ENCODE measurements at places on chromosomes 1 and 21.
A peak's percentile ranks its signal among the peaks of the same experiment; 100 is the strongest.

- DNase-seq = no peak
Measured at GRCh38 chr1:100578201-100578600, 40.3 kb downstream of the GPR88 start.

DNA sequence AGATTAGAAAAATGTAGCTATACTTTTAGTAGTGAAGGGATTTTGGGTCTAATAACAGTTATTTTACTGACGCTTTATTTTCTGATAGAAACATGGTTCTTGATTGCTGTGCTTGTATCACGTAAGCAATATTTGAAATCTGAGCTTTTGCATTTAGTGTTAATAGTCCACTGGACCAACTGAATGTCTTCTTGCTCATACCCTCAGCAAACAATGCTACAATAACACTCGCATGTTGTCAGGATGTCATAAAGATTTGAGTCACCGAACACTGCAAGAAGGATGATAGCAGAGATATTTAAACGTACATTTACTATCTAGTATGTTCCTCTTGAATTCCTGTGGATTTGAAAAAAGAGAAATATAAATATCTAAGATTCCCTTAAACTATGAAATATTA lies 7.5 kb downstream of the DYRK1A start:
- DNase-seq = no peak

DNA sequence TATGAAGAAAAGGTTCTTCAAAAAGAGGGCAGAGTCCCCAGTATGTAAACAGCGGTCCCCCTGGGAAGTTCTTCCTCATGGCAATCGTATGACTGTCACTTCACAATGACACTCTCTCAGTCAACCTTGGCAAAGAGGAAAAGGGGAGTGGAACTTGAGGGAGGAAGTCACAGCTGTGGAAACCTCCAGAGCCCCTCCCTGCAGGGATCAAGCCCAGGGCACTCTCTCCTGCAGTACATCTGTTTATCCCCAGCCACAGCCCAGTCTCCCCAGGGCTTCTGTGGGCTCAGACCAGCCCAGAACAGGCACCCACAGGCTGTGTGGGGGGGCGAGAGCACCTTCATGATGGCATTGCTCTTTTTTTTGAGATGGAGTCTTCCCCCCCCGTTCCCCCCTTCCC lies 2.0 kb downstream of the ATP13A2 start:
- DNase-seq = no peak

GRCh38 chr1:37732111-37732780 lies 32.7 kb downstream of the EPHA10 start:
- no peak for DNase-seq

- DNase-seq = no peak
Measured at GRCh38 chr1:5686925-5687706, 305.1 kb downstream of the NPHP4 start.

- DNase-seq = no peak
Measured at GRCh38 chr21:20031807-20032206, 966.4 kb upstream of the NCAM2 start.

DNA sequence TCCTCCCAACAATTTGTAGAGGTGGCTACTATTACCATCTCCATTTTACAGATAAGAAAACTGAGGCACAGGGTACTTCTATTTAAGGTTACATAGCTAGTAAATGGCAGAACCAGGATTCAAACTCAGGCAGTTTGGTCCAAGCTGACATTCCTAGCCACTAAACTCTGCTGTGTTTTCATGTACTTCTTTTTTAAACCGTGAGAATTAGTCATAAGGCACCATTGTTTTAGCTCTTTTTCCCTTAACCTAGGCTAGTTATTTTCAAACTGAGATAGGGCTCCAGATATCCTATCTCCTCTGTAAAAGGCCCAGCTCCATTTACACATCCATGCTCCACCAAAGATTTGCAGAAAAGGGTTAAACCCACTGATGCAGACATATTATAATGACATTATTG lies 92.9 kb downstream of the PTPN14 start:
- no peak for DNase-seq

DNA sequence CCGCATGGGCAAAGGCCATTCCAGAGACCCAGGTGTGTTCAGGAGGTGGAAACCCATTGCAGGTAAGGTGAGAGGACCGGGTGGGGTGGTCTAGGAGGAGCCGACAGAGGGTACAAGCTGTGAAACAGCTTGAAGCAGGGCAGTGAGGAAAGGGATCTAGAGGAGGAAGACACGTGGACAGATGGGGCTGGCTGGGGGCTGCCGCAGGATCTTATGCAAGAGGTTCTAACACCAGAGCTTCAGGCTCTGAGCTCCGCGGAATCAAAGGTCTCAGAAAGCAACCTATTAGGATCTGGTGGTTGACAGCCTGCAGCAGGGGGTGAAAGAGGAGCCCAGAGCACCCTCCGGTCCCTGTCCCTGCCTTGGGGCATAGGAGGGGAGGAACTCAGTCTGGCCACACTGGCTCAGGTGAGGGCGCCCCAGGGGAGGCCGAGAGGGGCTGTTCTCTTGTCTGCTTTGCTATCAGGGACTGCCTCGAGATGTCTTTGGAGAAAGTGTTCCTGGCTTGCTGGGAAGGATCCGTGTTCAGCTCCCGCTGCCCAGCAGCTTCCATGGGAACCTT lies 1.9 kb downstream of the TFF1 start:
- no peak for DNase-seq

DNA sequence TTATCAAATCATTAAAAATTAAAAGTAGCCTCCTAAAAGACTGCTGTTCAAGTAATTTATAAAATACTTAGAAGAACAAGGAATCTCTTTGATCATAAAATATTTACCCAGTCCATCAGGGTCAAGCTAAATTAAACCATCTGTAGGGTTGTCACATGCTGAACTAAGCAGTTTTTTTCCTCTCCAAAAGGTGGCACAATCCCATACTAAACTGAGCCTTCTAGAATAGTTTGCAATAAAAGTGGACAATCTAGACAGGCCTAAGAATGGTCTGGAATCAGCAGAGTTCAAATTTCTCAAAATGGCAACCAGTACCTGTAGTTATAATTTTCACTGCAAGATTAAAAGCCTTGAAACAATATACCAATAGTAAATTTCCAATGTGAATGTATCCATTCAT lies 194.8 kb downstream of the EIF4G3 start:
- no peak for DNase-seq

GRCh38 chr1:246280551-246280950 lies 226.5 kb downstream of the SMYD3 start:
- DNase-seq = no peak

DNA sequence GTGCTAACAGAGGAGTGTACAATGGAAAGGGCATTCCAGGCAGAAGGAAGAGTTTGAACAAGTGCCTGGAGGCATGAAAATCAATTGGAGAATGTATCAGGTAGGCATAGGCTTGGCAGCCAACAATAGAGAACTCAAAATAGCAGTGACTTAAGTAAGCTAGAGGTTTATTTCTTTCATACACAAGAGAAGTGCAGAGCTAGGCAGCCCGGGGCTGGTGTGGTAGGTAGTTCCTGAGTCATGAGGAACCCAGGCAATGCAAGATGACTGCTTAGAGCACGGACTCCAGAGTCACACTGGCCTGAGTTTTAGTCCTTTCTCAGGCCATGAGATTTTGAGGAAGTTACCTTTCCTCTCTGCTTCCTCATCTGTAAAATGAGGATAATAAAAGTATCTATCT lies 74.8 kb upstream of the LRRN2 start:
- no peak for DNase-seq

- no peak for DNase-seq
Measured at GRCh38 chr1:25695771-25696311, 79.2 kb downstream of the MAN1C1 start.

DNA sequence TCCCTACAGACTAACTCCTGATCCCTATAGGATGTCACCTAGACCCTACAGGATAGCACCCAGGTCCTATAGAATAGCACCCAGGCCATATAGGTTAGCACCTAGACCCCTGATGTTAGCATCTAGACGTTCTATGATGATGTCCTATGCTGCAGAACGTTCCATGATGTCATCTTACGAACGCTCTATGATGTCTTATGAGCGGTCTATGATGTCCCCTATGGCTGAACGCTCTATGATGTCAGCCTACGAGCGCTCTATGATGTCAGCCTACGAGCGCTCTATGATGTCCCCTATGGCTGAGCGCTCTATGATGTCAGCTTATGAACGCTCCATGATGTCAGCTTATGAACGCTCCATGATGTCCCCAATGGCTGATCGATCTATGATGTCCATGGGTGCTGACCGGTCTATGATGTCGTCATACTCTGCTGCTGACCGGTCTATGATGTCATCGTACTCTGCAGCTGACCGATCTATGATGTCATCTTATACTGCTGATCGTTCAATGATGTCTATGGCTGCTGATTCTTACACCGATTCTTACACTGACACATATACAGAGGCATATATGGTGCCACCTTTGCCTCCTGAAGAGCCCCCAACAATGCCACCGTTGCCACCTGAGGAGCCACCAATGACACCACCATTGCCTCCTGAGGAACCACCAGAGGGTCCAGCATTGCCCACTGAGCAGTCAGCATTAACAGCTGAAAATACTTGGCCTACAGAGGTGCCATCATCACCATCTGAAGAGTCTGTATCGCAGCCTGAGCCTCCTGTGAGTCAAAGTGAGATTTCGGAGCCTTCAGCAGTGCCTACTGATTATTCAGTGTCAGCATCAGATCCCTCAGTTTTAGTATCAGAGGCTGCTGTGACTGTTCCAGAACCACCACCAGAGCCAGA lies 9.5 kb downstream of the SON start:
- DNase-seq = no peak

DNA sequence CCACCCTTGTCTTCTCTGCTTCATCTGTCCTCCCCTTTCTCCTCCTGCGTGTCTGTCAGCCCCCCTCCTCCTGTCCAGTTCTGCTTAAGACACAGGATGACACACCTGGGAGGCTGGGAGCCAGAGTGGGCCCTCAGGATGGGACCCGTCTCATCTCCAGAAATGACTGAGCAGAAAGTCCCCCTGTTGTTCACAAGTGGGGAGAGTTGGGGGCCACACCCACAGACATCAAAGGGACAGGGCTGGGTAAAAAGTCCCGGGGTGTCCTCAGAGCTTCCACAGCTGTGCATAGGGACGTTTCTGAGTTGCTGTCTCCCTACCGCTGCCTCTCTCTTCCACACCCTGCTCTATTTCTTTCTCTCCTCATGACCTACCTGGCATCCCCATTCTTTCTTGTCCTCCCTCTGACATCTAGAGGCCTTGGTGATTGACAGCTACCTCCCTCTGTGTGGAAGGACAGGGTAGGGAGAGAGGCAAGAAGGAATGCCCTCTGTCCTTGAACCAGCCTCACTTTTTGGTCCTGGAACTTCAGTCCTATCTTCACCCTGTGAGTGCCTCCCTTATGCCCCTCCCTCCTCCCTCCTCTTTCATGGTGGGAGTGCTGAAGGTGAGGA lies 19.5 kb upstream of the SH2D2A start:
- DNase-seq = no peak

GRCh38 chr1:30955448-30956015 lies 47.0 kb upstream of the SDC3 start:
- no peak for DNase-seq

- DNase-seq = no peak
Measured at GRCh38 chr1:185860311-185860710, 126.1 kb downstream of the HMCN1 start.

- DNase-seq = peak; percentile 74
Measured at GRCh38 chr1:37486680-37487618, 12.6 kb downstream of the ZC3H12A start.

GRCh38 chr1:12438349-12438924 lies 179.6 kb downstream of the DHRS3 start:
- no peak for DNase-seq

DNA sequence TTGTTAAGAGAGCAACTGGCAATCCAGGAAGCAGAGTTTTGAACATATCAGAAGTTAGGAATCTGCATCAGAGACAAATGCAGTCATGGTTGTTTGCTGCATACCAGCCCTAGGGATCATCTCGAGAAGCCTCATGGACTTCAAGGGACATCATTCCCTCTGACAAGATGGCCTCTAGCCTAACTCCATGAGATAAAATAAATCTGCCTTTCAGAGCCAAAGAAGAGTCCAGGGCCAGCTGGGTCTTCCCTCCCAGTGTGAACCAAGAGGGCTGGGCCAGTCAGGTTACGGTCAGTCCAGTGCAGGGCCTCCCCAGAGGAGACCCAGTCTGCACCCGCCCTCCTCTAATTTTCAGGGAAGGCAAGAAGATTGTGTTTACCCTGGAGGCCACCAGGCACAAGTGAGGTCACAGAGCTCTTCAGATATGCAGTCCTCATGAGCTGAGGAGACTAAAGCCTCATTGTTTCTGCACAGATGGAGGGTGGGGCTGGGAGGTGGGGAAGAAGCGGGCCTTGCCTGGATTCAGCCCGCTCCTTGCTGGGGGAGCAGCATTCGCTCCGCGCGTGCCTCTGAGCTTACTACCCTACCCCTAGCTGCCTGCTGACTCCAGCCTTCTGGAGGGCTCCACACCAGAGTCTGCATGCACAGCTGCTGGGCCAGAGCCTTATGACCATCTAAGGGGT lies 52.8 kb downstream of the CAPN2 start:
- DNase-seq = no peak

DNA sequence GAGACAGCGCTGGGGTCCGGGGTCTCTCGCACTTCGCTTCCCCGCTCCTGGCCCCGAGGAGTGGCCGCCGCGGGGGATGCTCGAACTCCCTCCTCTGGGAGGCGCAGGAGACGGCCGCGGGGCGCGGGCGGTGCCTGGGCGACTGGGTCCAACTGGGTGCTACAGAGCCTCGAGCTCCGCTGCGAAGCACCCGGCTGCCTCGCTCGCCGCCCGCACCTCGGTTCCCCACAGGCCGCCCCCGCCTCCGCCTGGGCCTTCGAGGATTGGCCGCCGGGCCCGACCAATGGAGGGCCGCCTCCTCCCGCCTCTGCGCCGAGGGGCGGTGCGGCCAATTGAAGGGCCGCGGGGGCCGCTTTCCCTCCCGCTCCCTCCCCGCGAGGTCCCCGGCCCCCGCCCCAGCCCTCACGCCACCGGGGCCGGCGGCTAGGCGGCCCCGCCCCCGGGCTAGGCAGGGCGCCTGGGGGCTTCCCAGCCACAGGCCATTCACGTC lies at the start of gene CNN3:
TSS of gene CNN3 (minus strand) at position 196 of the 490 bp plus-strand sequence. CDS start 216 bp downstream, outside the sequence.
- DNase-seq = peak; percentile 15

GRCh38 chr1:185663332-185663731 lies 70.9 kb upstream of the HMCN1 start:
- DNase-seq = no peak
